ENCODE measurements at places on chromosomes 4 and X. TPM values are rescaled to one million over a fixed set of nuclear protein-coding genes. Genes with fewer than 3 reads are reported as not detected.

DNA sequence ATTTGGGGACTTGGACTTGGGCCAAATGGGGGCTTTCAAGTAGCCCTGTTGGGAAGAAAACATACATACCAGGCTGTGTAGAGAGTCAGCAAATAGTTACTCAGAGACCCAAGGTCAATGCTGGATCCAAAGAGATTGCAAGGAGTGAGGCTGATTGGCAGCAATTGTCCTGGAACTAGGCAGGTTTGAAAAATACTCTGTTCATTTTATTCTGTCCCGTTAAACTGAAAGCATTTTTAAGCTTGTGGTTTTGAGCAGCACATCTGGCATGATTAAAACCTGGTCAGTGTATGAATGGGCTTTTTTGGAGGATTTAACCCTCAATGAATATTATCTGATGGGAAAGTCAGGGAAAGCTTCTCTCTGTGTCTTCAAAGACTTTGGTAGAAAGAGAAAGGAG, 294.3 kb upstream of the BOD1L1 start:
- no peak for DNase-seq

DNA sequence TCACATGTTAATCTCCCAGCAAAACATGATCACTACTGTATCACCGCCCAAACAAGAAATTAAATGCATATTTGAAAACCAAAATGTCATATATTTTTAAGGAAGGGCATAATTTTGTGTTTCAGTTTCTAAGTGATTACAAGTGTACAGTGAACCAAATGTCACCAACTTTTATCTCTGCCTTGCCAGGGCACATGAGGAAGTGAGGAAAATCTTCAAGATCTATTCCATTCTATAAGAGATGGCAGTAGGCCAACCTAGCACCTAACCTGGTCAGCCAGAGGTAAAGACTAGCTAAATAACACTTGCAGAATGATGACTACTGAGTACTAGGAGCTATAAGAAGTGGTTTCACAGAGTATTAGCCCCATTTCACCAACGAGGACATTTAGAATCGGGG, 107.2 kb downstream of the ATP11C start:
- DNase-seq: no peak

GRCh38 chr4:8547912-8548730, 32.1 kb upstream of the GPR78 start:
- DNase-seq: no peak

- no peak for DNase-seq
Observed at GRCh38 chrX:148947399-148947975, 447.1 kb downstream of the AFF2 start.

GRCh38 chrX:125193921-125194320, 125.8 kb upstream of the TEX13C start:
- DNase-seq: no peak

TBC1D1 gene
- total RNA-seq: 58.0 TPM

ITIH6 gene
- 0.10 TPM for total RNA-seq

- no peak for DNase-seq
Observed at GRCh38 chr4:30756553-30756952, 36.4 kb downstream of the PCDH7 start.

GRCh38 chrX:10531927-10532326, 88.5 kb downstream of the MID1 start:
- DNase-seq: no peak

DNA sequence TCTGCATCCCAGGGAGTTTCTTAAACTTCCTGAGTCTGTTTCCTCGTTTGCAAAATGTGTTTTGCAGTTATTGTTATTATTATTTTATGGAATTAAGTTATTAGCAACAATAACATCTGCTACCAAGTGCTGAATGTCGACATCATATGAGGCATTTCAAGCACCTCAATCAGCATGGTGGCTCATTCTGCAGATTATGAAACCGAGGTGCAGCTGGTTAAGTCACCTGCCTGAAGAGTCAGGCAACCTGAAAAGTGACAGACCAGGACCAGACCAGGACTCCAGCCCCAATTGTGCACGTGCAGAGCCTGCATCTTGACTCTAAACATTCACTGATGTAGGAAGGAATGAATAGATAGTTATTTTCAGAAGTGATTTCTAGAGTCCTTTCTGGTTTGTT, 99.8 kb downstream of the AFAP1 start:
- no peak for DNase-seq

DNA sequence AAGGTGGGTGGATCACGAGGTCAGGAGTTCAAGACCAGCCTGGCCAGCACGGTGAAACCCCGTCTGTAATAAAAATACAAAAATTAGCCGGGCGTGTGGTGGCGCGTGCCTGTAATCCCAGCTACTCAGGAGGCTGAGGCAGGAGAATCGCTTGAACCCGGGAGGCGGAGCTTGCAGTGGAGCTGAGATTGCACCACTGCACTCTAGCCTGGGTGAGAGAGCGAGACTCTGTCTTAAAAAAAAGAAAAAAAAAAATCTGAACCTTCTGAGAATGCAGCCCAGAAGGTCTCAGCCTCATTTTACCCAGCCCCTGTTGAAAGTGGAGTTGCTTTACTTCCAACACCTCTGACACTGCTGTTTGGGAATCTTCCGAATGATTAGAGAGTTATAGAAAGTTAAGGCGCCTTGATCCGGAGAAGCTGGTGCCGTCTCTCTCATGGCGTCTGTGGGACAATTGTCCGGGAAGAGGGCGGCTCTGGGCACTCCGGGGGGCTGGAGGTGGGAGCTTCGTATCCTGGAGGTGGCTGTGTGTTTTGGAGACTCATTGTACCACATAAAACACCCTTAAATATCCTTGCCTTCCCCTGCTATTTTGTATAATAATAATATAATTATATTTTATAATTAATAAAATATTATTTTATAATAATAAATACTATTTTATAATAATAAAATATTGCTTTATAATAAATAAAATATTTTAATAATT, 92.7 kb upstream of the PPP2R3B start:
- no peak for DNase-seq

FOXR2 gene
- total RNA-seq: not detected

- no peak for DNase-seq
Observed at GRCh38 chr4:141870152-141870551, 233.8 kb downstream of the IL15 start.

CTBP1 gene
- 118 TPM for total RNA-seq
